ENCODE measurements at places on chromosomes 12 and 14. TPM values are rescaled to one million over a fixed set of nuclear protein-coding genes. Genes with fewer than 3 reads are reported as not detected.

DNAL1 gene
- 6.2 TPM for total RNA-seq

SLC38A2 gene
- total RNA-seq, result 428 TPM

OTOGL gene
- total RNA-seq, result 0.30 TPM

RPGRIP1 gene
- not detected for total RNA-seq

RNASE4 gene
- 4.1 TPM for total RNA-seq

KRR1 gene
- total RNA-seq, result 55.8 TPM

OR4Q2 gene
- not detected for total RNA-seq

GZMB gene
- not detected for total RNA-seq

GRCh38 chr12:5484426-5484825 is 52.5 kb downstream of the NTF3 start:
- DNase-seq, result no peak

DNA sequence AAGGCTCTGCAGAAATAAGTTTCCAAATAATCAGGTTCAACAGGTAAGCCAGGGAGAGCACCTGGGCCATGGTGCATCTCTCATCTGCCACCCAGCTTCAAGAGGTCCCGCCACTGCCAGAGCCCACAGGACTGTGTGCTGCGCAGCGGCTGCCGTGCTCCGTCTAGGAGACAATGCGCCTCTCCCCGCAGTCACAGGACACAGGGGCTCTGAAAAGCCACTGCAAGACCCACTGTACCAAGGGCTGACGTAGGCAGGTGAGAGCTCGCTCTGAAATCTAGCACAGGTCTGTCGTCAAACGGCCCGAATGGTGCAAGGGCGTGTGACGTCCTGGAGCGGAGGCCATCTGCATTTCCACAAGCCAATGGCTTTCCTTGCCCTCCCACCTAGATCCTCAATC is 201.1 kb downstream of the CALM1 start:
- no peak for DNase-seq

DNA sequence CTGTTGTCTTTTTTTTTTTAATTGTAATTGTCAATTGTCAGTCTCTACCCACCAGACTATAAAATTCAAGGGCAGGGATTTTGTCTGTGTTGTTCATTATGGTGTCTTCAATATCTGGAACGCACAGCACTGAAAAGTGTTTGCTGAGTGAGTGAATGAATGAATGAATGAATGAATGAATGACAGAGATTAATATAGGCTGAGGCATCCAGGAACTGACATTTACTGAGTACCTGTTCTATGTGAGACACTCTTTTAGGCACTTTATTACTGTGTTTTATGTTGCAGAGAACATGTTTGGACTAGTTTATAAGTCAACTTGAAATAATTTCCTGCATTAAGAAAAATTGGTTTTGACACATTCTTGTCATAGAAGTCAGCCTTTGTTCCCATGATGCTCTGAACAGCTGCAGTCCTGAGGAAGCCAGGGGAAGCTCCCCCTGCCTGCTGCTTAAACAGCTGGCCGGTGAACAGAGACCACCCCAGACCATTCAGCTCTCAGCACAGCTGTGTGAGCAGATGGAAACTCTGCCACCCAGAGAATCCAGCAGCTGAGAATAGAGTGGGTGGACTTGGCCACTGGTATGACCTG is 160.7 kb upstream of the CCND2 start:
- DNase-seq, result no peak

DNA sequence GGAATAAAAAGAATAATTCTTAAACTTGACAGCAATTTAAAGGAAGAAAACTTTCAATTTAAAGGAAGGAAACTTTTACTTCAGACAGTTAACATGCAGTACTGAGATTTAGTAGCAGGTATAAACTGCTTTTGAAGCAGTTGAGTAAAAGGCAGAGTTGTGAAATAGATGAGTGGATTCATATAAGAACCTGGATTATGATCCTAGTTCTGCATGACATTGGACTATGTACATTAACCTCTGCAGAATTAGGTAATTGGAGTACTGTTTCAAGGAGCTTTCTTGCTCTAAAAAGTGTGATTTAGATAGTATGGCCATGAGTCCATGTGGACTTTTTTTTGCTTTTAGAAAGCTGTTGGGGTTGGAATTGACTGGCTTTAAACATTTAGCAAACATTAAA is 29.7 kb downstream of the ATP2A2 start:
- no peak for DNase-seq

- DNase-seq, result no peak
Measured at GRCh38 chr12:53265783-53266182, 2.3 kb upstream of the ESPL1 start.

- DNase-seq, result no peak
Measured at GRCh38 chr14:61581955-61582615, 113.2 kb upstream of the HIF1A start.

GRCh38 chr12:124928095-124928911 is 13.9 kb upstream of the UBC start:
- DNase-seq, result peak; percentile 85

GRCh38 chr12:123941000-123941399 is 31.6 kb downstream of the CCDC92 start:
- DNase-seq, result no peak

- DNase-seq, result no peak
Measured at GRCh38 chr12:32770141-32770540, 14.4 kb upstream of the YARS2 start.

GRCh38 chr12:108975024-108975593 is 45.8 kb downstream of the SVOP start:
- DNase-seq, result no peak

GRCh38 chr12:66661357-66661756 is 17.5 kb downstream of the GRIP1 start:
- DNase-seq, result no peak
